ENCODE measurements at places on chromosomes 5 and 9.

DNA sequence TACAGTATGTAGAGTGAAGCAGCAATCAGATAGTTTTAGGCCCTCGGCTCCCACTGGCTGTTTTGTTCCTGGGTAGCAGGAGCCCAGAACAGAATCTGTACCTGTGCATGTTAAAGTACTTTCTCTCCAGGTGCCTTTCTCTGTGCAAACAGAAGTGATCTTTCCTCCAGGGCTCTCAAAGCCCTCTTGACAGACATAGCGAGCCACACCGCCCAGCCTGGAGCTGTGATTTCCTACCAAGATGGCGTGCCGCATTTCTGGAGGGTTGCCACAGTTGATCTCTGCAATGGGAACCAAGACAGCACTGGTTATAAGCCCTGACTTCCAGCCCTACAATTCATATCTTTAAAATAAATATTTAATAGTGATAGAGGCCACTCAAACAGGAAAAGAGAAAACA, 50.9 kb downstream of the SUSD1 start:
- DNase-seq = no peak

- no peak for DNase-seq
Observed at GRCh38 chr5:176793343-176793699, 17.0 kb upstream of the UNC5A start.

DNA sequence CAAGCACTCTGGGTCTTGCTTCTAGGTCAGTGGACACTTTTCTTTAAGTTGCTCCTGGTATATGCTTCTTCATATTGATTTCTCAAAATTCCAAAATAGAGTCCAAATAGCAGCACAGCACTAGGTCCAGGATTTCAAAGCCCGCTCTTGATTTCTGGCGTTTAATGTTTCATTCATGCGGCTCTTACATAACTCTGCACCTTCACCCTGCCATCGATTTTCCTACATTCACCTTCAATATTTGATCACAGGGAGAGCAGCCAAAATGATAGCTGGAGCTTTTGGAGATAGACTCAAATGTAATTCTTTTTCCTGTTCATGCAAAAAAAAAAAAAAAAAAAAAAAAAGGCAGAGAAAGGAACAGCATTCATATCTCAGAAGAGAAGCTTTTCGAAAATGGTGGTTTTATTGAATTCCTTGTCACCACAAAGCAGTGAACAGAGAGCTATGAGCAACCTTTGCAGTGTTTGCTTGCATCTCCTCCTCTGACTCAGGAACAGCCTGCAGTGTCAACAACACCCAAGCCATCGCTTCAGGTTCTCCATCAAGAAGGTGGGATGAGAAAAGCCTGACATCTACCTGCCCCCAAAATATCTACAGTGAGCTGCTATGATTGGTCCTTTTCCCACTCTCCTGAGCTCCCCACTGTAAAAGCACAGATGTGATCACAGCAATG, 97.8 kb downstream of the MED10 start:
- DNase-seq = no peak

- no peak for DNase-seq
Observed at GRCh38 chr9:28025186-28025585, 451.9 kb upstream of the C9orf72 start.

GRCh38 chr5:172102913-172103626, 85.0 kb downstream of the STK10 start:
- peak; percentile 80 for DNase-seq

GRCh38 chr5:169416583-169417196, 115.8 kb upstream of the SLIT3 start:
- peak; percentile 84 for DNase-seq

DNA sequence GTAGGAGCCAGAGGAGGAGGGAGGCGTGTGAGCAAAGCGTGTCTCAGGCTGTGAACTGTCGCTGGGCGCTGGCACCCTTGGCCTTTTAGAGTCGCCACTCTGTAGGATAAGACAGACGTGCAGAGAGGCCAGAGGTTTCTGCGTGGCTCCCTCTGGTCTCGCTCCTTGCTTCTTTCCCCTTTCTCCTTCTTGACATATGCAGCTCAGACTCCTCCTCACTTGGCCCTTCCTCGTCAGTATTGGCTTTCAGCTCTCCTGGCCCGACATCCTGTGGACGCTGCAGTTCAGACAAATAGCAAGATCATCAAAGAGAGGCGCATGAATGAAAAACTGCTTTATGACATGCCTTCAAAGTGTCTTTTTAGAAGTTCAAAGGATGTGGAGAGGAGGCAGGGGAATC, 116.8 kb upstream of the SPRY4 start:
- no peak for DNase-seq

GRCh38 chr9:13956107-13956506, 357.8 kb downstream of the NFIB start:
- DNase-seq = no peak

- DNase-seq = peak; percentile 23
Observed at GRCh38 chr9:87812375-87813118, 70.1 kb upstream of the SPATA31E1 start.

DNA sequence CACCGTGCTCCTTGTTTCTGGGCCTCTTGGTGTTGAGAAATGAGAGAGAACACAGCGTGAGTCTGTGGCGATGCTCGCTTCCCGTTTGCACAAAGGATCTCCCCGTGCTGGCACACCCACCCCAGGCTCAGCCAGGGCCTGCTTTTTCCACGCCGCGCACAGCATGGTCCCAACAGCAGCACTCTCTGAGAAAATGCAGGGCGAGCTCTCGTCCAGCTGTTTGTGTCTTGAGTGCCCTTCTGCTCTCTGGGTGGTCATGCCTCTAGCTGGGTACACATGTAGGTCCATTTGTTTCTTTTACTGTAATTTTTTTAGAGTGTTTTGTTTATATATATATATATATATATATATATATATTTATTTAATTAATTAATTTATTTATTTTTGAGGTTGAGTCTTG, 26.6 kb downstream of the FBXW5 start:
- DNase-seq = no peak

GRCh38 chr9:113538701-113539430, 75.3 kb downstream of the RGS3 start:
- no peak for DNase-seq

DNA sequence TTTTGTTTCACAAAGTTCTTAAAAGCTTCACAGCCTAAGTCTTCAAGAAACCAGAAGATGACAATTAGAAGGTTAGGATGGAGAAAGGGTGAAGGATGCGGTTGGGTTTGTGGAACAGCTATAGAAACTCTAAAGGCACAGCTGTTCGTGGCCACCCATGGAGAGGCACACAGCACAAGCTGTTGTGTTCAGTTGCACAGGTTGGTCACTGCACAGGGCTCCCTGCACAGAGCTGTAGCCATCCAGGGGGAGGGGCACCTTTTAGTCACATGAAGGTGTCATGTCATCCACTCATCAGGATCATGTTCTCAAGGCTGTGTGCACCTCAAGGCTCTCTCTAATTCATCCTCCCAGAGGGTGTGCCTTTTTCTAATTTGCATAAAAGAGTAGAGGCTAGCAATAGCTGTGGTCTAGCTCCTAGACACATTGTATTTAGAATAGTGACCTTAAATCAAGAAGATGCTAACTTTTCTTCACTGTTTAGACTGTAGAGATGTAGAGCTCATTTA, 5.0 kb upstream of the RASGRF2 start:
- no peak for DNase-seq

DNA sequence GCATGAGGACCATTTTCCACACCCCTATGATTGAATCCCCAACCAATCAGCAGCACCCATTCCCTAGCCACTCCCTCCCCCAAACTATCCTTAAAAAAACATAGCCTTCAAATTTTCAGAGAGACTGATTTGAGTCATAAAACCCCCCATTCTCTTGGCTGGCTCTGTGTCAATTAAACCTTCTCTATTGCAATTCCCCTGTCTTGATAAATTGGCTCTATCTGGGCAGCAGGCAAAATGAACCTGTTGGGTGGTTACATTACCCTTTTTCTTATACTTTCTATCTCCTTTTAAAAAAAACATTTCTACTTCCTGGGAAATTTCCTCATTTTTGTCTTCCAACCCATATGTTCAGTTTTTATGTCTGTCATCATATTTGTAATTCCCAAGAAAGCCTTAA, 220.2 kb downstream of the PDZD2 start:
- no peak for DNase-seq

DNA sequence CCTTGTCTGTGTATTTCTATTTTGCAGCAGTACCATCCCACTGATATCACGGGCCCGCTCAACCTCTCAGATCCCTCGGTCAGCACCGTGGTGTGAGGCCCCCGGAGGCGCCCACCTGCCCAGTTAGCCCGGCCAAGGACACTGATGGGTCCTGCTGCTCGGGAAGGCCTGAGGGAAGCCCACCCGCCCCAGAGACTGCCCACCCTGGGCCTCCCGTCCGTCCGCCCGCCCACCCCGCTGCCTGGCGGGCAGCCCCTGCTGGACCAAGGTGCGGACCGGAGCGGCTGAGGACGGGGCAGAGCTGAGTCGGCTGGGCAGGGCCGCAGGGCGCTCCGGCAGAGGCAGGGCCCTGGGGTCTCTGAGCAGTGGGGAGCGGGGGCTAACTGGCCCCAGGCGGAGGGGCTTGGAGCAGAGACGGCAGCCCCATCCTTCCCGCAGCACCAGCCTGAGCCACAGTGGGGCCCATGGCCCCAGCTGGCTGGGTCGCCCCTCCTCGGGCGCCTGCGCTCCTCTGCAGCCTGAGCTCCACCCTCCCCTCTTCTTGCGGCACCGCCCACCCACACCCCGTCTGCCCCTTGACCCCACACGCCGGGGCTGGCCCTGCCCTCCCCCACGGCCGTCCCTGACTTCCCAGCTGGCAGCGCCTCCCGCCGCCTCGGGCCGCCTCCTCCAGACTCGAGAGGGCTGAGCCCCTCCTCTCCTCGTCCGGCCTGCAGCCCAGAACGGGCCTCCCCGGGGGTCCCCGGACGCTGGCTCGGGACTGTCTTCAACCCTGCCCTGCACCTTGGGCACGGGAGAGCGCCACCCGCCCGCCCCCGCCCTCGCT, 1.9 kb downstream of the LRRC26 start:
- DNase-seq = no peak

DNA sequence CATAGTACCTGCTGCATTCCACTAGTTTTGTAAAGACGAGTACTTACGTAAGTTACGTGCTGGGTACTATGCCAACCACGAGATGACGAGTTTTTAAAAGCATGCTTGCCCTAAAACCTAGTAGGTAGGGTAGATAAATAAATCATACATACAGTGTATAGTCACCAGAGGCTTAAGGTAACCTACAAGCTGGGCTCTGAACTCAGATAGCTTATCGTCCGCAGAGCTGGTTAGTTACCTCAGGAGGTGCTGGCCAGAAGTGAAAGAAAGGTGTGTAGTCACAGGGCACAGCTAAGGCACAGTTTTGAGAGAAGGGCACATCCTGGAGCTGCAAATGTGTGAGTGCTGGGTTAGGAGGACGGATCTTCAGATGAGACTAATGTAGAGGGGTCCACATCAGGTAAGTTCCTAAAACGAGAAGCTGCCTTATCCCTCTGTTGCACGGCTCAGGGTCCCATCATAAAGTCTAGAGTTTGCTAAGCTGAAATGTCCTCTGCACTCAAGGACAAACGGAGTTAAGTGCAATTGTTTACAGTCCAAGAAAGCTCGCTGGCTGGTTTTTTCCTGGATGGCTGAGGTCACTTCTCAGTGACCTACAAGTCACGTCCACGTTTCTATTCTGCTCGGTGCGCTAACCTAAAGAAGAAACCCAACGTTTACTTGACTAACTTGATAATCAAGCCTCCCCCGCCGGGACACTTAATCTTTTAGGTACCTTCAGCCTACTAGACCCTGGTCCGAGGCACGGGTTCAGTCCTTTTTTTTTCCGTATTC, 1.1 kb upstream of the SNX24 start:
- DNase-seq = no peak

DNA sequence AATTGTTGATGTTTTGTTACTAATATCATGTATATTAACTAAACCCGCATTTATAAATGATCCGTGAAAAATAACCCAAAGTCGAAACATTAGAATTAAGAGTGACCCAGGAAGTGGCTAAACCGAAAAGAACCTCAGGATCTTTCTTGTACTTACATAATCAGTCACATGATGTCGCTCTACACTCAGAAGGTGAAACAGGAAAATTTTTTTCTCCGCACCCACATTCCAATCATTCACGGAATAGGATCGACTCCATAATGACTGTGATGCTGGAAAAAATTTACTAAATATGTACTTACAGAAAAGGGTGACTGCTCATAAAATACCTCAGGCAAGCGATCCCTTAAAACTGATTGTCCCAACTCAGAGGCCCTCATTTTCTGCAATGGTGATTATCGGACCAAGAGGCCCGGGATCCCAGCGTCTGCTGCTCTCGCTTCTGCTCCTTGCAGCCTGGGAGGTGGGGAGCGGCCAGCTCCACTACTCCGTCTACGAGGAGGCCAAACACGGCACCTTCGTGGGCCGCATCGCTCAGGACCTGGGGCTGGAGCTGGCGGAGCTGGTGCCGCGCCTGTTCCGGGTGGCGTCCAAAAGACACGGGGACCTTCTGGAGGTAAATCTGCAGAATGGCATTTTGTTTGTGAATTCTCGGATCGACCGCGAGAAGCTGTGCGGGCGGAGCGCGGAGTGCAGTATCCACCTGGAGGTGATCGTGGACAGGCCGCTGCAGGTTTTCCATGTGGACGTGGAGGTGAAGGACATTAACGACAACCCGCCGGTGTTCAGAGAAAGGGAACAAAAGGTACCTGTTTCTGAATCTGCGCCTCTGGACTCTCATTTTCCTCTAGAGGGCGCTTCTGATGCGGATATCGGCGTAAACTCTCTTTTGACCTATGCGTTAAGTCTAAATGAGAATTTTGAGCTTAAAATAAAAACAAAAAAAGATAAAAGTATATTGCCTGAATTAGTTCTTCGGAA, at the start of gene PCDHA12:
PCDHA12 (plus strand) TSS at position 224 of the 981 bp plus-strand sequence; CDS start at position 389, 165 bp downstream.
- DNase-seq = no peak

- DNase-seq = no peak
Observed at GRCh38 chr9:69115621-69116020, 58.5 kb upstream of the TJP2 start.

- DNase-seq = peak; percentile 66
Observed at GRCh38 chr5:173056783-173057061, 570 bp downstream of the CREBRF start.

DNA sequence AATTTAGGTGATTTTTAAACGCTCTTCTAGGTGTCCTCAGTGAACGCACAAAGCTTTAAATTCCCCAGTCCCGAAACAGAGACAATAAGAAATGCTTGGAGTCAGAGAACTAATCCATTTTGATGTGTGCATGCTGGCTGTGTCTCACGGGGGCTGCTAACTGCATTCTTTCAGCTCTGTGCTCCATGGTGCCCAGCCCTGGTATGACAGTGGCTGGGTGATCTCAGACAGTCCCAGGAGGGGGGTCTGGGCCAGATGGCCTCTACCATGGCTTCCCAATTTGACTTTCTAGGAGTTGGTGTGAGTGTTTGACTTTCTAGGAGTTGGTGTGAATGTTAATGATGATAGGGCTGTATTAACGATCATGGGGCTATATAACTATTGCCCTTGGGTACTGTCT, 12.1 kb downstream of the OLFM1 start:
- no peak for DNase-seq

GRCh38 chr5:165410476-165410875, 1905.1 kb downstream of the MAT2B start:
- no peak for DNase-seq

DNA sequence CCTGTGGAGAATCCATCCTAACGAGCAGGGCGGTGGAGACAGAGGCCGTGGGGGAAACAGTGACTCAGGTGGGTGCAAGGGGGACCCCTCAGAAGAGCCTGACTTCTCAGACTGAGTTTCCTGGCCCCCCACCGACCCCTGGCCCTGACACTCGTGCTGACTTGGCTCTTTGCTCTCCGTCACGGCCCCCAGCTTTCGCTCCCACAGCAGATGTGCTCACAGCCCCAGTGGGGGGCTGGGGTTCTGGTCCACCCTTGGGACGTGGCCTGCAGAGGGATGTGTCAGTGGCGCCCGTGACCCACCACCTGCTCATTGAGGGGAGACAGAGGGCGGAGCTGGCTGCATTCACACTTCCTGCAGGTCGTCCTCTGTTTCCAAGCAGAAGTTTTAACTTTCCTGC, 62.9 kb upstream of the IRX4 start:
- no peak for DNase-seq

- DNase-seq = no peak
Observed at GRCh38 chr5:109164001-109164400, 245.8 kb downstream of the PJA2 start.
